ENCODE measurements at places on chromosomes 4 and X.

- no peak for DNase-seq
Observed at GRCh38 chr4:39571054-39571453, 43.8 kb upstream of the UGDH start.

- no peak for DNase-seq
Observed at GRCh38 chr4:26821677-26822503, 38.8 kb upstream of the STIM2 start.

GRCh38 chr4:47913330-47913729 is 1.1 kb downstream of the NFXL1 start:
- no peak for DNase-seq

GRCh38 chrX:141760761-141761160 is 62.2 kb upstream of the SPANXD start:
- DNase-seq, result no peak

DNA sequence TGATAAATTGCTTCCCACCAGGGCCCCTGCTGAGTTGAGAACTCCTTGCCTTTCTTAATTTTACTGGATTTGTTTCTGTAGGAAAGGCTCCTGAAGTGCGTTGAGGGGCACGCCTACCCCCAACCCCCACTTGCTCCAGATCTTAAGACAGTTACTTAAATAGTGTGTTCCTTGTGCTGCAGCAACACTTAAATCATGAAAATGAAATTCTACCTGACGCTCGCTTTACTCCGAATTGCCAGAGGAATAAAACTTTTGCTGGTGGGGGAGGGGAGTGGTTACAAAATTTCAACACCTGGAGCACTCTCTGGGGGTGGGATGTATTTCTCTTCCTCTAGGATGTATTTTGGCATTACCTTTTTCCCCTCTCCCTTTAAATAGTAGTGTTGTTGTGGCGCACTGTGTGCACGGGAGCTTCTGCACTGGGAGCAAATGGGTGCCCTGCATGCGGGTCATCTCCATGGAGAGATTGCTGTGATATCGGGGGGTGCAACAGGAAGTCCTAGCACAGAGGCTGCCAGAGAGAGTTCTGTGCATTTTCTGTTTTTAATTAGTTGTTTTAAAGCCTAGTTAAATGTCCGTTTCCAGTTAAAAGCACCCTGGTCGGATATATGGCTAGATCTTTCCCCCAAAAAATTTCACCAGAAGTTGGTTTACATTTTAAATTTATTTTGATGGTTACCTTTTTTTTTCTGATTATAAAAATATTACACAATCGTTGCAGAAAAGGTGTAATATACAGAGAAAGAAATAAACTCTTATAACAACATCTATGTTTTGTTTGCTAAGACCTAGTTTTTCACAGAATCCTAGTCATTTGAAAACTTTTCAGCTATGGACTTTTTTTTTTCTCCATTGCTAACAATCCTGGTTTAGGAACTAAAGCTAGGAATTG is 207.7 kb downstream of the SOWAHB start:
- no peak for DNase-seq

- no peak for DNase-seq
Observed at GRCh38 chr4:73682508-73682907, 57.9 kb upstream of the CXCL8 start.

DNA sequence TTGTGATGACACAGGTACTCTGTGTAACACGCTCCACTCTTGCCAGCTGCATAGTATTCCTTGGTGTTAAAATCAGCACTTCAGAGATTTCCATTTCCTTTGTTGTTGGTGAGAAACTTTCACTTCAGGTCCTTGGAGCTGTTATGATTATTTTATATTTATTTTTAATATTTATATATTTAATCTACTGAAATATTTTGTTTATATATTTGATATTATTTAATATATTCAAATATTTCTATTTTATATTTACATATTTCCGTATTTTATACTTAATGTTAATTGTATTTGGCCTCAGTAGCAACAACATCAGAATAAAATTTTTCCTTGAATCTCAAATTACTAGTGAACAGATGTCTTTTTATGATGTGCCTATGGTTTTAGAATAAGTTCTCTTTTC is 225.3 kb downstream of the MAGEB17 start:
- no peak for DNase-seq

DNA sequence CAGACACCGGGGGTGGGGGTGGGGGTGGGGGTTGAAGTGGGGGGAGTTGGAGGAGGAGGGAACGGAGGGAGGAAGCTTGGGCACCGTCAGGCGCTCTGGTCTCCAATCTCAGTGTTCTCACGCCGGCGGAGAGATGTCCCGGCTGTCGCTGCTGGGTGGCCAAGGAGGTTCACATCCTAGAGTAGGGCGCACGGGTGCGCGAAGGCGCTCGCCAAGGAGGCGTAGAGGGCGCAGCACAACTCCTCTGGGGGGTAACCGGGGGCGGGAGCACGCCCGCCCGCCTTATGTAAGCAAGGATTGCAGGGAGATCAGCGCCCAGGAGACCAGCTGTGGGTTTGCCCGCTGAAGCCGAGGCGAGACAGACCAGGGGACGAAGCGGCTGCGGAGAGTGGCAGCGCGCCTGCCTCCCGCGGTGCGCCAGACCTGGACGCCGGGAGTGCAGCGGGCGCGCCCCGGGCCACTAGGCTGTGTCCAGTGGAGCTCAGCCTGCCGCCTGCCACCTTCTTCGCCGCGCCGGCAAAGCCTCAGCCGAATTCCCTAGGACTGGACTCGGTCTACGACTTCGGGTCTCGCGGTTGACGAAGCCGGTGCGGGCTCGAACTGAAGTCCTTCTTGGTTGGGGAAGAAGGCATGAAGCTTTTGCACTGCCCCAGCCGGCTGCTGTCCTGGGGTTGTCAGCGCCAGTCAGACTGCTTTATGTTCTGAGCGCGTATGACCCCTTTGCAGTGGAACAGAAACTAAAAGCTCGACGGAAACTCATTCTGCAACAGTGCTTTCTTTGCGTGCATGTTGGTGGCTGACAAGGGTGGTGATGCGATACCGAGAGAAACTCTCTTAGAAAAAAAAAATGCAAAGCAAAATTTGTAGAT is 707 bp upstream of the UNC5C start:
- DNase-seq, result peak; percentile 90

DNA sequence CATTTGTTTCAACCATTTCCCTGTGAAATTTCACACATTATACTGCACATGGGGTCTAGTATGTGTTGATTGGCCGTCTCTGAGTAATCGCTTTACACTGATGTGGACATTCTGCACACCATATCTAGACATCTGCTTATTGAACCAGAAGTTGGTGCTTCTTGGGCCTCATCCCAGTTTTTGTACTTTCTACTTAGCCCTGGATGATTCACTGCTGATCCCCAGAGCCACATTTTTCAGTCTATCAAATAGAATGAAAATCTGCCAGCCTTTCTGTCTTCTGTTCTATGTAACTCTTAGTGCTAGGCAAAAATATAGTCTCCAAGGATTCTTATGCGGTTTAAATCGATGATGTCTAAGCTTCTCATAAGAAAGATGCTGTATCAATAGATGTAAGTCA is 40.5 kb upstream of the RELL1 start:
- no peak for DNase-seq

DNA sequence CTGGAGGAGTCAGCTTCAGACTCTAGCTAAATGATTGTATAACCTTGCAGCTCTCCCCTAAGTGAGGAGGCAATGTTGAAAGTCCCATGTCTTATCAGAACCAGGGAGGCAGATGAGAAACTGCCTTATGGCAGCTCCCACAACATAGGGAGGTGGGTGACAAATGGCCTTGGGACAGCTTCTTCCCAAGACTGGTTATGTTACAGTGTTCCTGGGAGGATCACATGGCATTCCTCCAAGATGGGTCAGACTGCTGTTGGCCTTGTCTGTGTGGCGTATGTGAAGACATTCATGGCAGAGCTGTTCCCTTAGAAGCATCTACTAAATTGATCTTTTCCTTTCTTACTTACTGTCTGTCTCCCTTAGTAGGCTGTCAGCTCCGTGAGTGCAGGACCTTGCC is 42.0 kb downstream of the HPRT1 start:
- no peak for DNase-seq

DNA sequence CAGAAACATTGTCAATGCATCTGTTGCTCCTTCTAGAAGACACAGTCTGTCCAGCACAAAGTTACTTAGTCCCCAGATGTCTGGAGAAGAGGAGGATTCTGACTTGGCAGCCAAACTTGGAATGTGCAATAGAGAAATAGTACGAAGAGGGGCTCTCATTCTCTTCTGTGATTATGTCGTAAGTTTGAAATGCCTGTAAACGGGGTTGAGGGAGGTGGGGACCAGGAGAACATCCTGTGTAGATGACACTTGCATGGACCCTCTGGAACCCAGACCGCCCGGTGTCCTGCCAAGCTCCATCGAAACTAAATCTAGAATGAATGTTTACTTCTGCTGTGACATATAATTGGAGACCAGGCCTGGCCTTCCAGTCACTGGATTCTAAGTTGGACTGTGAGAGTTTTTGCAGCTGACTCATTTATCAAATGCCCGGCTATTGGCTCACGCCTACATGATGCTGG is 45.0 kb upstream of the MSANTD1 start:
- DNase-seq, result no peak

DNA sequence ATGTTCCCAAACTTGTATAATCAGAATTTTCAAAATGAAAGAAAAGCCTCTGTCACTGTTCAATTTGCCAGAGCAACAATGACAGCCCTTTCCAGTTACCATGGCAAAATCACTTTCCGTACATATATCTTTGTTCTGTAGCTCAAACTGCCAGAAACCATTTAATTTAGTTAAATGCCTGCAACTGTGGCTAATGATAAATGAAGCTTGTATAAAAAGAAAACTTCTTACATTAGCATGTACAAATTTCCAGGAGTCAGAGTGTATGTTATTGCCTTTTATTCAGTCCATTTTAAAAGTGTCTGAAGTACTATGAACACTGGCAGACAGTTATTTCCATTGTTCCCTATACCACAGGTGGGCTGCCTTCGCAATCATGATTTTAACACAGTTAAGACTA is 30.3 kb downstream of the ARAP2 start:
- no peak for DNase-seq

DNA sequence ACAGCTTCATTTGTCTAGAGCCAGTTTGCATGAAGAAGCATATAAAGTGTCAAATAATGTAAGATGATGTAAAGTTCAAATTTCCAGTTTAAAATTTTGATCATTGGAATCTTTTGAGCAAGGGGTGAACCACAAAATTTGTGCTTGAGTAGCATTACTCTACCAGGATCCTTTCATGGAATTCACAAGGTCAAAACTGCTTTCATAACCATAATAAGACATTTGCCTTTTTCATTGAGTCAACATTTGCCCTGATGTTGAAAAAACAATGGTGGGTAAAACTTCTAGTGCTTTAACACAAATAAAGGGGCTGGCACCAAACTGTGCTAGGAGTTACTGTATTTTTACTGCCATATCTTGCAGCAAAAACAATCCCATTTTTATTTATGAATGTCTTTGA is 142.2 kb downstream of the GLRA3 start:
- no peak for DNase-seq

GRCh38 chrX:55220119-55220794 is at the start of gene PAGE5:
Gene PAGE5, plus strand, starts transcription at chrX:55220346. Its CDS starts 1,037 bp downstream, at chrX:55221383.
- no peak for DNase-seq

GRCh38 chr4:7045961-7046921 is 3.1 kb downstream of the TADA2B start:
- DNase-seq, result no peak

DNA sequence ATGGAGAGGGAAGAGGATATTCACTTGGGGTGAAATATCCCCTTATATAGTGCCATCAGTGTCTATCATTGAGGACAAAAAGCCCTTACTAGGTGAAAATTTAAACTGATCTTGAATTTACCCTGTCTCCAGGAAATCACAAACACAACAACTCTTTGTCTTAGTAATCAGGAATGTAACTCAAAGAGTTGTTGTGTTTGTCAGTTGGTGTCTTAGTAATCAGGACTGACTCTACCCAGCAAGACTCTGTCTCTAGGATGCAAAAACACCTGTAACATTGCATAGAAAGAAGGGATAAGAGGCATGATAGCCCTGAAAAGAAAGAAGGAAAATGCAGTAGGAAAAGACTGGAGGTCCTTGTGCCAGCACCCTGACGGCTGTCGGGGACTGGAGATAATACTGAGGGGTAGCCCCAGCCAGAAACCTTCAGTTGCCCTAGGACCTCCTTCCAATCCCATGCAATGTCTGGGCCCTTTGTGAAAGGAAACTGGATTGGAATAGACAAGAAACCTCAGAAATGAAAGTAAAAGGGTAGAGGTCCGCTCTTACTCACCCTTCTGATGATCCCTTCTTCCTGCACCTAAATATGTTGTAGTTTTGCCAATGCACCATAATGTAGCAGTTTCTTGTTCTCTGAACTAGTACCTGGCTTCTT is 45.3 kb downstream of the HMGB2 start:
- DNase-seq, result no peak

DNA sequence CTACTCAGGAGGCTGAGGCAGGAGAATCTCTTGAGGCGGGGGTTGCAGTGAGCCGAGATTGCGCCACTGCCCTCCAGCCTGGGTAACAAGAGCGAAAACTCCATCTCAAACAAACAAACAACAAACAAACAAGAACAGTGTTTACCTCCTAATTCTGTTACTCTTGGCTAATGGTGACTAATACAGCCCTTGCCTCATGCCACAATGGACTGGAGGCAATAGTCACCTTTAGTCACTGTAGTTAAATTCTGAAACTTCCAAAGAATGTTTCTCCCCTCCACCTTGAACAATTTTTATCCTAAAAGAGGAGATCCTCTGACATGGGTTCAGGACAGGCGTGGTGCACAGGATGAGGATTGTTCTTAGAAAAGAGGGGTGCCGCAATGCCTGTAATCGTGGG is 241.2 kb upstream of the CTSO start:
- no peak for DNase-seq

DNA sequence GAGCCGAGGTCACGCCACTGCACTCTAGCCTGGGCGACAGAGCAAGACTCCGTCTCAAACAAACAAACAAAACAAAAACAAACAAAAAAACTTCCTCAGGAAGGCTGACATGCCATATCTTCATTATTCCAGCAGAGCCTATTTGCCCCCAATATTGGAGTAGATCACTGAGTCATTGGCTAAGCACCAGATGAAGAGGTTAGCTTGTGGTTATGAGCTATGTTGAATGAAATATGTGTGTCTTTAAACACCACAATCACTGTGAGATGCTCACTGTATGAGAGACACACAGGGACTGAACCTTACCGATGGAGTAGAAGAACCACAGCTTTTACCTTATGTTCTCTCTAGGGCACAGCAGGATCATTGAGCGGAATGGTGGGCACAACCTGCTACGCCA is 122.1 kb upstream of the EOLA2 start:
- DNase-seq, result no peak

DNA sequence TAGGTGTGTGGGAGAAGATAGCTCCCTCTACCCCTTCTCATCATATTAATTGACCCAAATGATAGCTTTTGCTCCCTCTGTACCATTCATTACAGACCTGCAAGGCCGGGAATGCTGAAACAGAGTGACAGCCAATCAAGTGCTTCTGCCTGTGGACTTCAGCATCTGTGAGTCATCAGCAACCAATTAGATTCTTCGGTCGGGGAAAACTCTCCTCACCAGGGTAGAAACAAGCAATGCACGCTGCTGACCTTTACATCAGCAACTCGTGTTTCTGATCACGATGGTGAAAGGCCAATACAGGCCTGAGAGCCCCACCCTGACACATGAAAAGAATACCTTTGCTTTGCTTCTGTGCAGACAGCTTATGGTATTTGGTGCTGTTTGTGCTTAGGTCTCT is 347.2 kb upstream of the DDX53 start:
- no peak for DNase-seq

GRCh38 chr4:172758586-172759340 is 409.8 kb upstream of the GALNT7 start:
- no peak for DNase-seq
